T-helper 2 cell (primary cell): ENCODE measurements at places on chromosomes 12 and 14.

- peak; percentile 65 for DNase-seq
These were observed at the start of gene OASL for GRCh38 chr12:121038861-121039668. Gene OASL, minus strand, starts transcription at chr12:121039246. Its CDS starts 275 bp downstream, at chr12:121038971.

- no peak for DNase-seq
These were observed 19.3 kb downstream of the FMNL3 start for GRCh38 chr12:49687941-49688340.

GRCh38 chr14:68393259-68393658 lies 399.6 kb downstream of the ZFP36L1 start:
- DNase-seq, result no peak

DNA sequence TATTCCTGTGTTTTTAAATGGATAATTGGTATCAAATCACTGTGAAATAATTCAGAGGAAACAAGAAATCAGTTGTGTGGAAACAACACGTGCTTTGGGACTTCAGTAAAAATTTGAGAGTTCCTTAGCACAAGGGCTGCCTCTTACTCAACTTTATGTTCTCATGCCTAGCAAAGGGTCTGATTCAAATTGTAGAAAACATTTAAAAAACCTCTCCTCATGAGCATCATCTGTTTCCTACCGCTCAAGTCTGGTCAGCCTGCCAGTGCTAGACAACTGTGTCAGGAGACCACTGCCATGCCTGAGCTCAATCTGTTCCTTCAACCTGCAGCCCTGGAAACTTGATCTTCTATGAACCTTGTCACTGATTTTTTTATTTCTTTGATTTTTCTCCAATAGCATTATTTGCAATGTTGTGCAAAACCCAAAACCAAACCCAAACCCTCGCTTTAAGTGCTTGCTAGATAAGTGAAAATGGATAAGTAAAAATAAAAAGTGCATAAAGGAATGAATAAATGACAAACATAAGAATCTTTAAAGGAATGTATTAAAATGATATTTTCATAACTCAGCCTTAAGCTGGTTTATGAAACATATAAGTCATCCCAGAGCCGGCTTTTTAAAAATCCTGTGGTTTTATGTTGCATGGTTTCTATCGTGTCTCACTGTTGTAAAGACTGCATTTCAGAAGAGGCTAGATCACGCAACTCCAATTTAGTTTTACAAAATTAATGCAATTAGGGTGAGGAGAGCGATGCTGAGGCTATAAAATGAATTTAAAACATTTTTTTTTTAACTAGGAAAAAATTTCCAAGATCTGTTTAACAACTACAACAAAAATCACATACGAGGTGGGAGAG lies 361.2 kb upstream of the PDE3A start:
- DNase-seq, result no peak

DNA sequence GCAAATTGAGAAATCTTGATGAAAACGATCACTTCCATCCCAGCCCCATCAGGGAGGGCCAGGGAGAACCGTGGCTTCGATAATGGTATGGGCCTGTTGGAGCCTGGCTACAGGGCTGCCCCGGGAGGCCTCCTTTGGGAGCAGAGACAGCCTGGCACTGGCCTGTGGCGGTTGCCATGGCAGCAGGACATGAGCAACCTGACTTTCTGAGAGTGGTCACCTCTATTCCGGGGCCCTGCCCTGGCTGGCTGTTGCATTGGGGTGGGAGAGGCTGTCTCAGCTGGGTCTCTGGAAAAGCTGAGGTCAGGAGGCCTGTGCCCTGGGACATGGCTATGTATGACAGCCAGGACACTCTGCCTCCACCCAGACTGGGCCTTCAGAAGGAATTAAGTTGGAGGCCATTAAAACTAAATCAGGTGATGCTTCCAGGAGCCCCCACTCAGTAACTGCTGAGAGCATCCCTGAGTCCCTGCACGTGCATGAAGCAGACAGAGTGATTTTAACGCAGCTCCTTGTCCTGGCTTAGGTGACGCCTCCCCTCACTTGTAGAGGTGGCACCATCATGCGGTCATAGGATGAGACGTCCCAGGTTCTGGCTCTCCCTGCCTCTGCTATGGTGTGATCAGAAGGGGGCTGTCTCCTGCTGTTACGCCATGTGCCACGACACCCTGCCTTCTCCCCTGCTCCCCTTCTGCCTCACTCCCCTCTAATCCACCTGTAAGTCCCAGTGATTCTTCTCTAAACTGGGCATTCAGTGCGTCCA lies 126.3 kb downstream of the SLC25A47 start:
- no peak for DNase-seq

GRCh38 chr12:101792046-101792931 lies 38.5 kb downstream of the GNPTAB start:
- DNase-seq, result no peak
